ENCODE measurements at places on chromosomes 6 and 20. TPM values are rescaled to one million over a fixed set of nuclear protein-coding genes. Genes with fewer than 3 reads are reported as not detected.

Gene CGA
- not detected for total RNA-seq

Gene PLN
- 2,709 TPM for total RNA-seq

Gene FERMT1
- 2.0 TPM for total RNA-seq

Gene MUC21
- not detected for total RNA-seq

DNA sequence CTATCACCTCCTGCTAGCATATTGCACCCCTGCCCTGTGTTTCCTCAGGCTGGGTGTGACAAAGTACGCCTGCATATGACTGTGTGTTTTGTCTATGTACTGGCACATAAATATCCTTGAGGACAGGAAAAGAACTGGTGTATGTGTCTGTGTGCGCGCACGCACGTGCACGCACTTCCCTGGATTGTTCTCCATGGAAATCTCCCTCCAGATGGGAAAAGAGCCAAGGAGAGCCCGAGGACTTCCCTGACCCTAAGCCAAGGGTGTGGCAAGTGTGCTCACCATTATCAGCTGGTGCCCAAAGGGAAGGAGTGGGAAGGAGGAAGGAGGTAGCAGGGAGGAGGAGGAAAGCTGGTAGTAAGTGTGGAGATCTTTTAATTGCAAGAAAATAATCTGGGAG is 117.6 kb downstream of the HIVEP2 start:
- H3K27ac ChIP-seq = peak overlapping the region; percentile 16
- peak; percentile 48 for DNase-seq
- no peak overlapping the region for H3K4me3 ChIP-seq
- no peaks in the 10 kb centered on the region for H3K4me1 ChIP-seq

- peaks cover 24% of the 10 kb centered on the region for H3K4me1 ChIP-seq
- H3K27ac ChIP-seq = no peak overlapping the region
- H3K4me3 ChIP-seq = no peak overlapping the region
- H3K36me3 ChIP-seq = no peaks in the 10 kb centered on the region
- peak; percentile 15 for DNase-seq
- H3K27me3 ChIP-seq = no peaks in the 10 kb centered on the region
These were observed 500.9 kb downstream of the PREX1 start for GRCh38 chr20:48326868-48327267.

DNA sequence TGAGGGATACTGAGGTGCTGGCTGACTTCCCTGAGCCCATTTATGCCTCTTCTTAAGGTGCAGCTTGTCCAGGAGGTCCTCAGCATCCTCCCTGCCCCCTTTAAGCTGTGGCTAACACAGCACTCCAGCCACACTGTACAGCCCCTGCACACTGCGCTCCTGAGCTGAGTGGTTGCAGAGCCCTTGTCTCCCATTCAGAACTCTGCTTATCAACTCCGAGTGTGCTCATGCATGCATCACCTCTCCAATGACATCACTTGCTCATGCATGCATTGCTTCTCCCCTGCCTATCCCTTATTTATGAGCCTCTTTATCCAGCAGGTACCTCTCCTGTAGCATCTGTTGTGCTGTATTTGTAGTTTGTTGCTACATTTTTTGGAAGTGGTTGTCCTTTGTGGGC is 124.6 kb downstream of the AIG1 start:
- H3K4me1 ChIP-seq = peaks cover 17% of the 10 kb centered on the region
- H3K36me3 ChIP-seq = no peaks in the 10 kb centered on the region
- no peaks in the 10 kb centered on the region for H3K27me3 ChIP-seq
- H3K4me3 ChIP-seq = no peak overlapping the region
- DNase-seq = no peak
